ENCODE measurements at places on chromosomes 1 and 21. TPM values are rescaled to one million over a fixed set of nuclear protein-coding genes. Genes with fewer than 3 reads are reported as not detected.
A peak's percentile ranks its signal among the peaks of the same experiment; 100 is the strongest.

The PTAFR gene
- total RNA-seq = 0.53 TPM

DNA sequence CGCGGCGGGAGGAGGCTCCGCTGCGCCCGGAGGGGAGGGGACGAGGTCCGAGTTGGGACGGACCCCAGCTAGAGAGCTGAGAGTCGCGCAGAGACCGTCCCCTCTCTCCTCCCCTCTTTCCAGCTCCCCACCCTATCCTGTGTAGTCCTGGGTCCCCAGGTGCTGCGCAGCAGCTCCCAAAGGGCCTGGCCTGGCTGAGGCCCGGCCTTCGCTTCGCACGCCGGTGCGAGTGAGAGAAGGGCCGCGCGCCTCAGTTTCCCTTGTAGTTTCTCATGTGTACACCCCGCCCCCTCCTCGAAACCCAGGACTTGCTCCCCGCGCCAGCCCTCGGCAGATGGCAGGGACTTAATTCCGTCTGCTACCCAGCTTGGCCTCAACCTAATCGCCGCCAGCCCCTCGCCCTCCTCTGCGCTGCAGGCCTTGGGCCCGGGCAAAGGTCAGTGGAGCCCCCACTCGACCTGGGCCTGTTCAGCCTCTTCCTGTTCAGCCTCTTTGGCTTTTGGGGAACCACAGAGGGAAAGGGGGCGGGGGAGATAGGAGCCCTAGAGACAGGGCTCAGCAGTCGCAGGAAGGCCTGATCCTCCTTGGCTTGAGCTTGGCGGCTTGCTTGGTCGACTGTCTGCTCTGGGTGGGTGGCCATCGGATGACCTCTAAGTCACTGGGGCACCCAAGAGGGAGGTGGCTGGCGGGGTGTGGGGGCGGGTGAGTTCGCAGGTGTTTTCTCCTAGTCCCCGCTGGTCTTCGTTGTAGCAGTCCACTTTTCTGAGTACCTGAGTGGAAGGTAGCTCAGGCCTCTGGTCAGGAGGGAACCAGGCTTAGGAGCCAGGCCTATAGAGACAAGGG, 1.0 kb downstream of the ZNF687 start:
- H3K27ac ChIP-seq = peak overlapping the region; percentile 100
- peak; percentile 58 for DNase-seq
- peak overlapping the region; percentile 88 for H3K4me3 ChIP-seq

DNA sequence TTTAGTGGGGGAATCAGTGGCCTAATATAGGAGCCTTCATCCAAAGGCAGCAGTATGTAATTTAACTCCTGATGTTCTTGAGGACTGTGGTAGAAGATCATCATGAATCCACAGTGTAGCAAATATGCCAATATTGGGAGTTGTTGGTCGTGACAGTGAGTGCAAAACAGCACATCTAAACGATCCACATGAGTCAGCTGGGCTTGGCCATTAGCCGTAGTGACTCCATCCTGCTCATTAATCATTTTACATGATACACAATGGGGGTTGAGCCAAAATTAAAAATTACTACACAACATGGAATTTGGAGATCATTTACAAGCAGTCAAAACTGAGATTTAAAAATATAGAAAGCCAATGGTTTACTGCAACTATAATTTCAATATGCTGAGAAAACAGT, 653.9 kb upstream of the CAMK1G start:
- no peaks in the 10 kb centered on the region for H3K36me3 ChIP-seq
- no peak for DNase-seq
- no peaks in the 10 kb centered on the region for H3K4me1 ChIP-seq
- no peak overlapping the region for H3K4me3 ChIP-seq
- no peak overlapping the region for H3K27ac ChIP-seq

- H3K27ac ChIP-seq = no peak overlapping the region
- no peaks in the 10 kb centered on the region for H3K27me3 ChIP-seq
- peak; percentile 40 for DNase-seq
- H3K4me3 ChIP-seq = no peak overlapping the region
Observed at GRCh38 chr1:203028784-203029553, 2.7 kb downstream of the PPFIA4 start.

DNA sequence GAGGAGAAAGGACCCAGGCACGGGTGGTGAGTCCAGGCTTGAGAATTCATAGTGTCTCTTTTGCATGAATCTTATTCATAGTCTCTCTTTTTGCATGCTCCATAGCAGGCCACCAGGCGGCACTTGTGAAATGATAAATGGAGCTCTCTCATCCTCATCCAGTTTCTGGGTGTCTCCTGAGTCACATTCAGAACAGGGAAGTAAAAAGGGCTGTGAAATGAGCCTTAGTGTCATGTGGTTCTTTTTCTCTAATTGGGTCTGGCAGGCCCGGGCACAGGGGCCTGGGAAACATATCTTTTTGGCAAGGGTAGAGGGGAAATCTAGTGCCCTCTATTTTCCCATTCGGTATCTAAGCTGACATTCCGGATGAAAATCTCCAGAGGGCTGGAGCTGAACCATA, 19.1 kb upstream of the NCF2 start:
- H3K27me3 ChIP-seq = no peaks in the 10 kb centered on the region
- DNase-seq = no peak
- no peak overlapping the region for H3K4me3 ChIP-seq

DNA sequence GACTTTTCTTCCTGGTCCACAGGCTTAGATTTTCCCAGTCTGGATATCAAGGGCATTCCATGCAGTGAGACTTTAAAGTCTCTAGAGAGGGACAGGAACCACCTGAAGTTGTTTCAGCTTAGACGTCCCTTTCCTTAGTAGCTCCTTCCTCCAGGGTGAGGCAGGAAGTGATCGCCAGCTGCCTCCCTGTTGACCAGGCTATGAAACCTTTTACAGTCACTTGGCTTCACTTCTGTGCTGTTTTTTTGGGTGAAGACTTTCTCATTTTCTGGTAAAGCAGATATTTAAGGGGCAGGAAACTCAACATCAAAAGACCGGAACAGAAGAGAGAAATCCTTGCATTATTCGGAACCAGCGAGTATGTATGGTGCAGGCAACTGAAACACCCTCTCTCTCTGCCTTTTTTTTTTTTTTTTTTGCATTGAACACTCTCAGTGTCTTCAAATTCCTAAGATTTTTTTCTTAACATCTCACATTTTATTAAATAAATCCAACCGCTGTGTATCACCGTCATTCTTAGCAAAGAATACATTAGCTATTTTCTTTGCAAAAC, 234.6 kb upstream of the IRF2BP2 start:
- no peak overlapping the region for H3K27ac ChIP-seq
- H3K36me3 ChIP-seq = no peaks in the 10 kb centered on the region
- no peak overlapping the region for H3K4me3 ChIP-seq
- DNase-seq = no peak
- peaks cover 11% of the 10 kb centered on the region for H3K4me1 ChIP-seq

The MOB3C gene
- total RNA-seq = 15.0 TPM

- H3K36me3 ChIP-seq = no peaks in the 10 kb centered on the region
- H3K27me3 ChIP-seq = no peaks in the 10 kb centered on the region
- peak; percentile 86 for DNase-seq
- no peak overlapping the region for H3K4me3 ChIP-seq
Observed at GRCh38 chr1:201447903-201448871, 20.8 kb downstream of the PHLDA3 start.

The MYOG gene
- not detected for total RNA-seq

- DNase-seq = no peak
- H3K27me3 ChIP-seq = no peaks in the 10 kb centered on the region
- H3K27ac ChIP-seq = no peak overlapping the region
- H3K4me3 ChIP-seq = peak overlapping the region; percentile 16
- H3K4me1 ChIP-seq = no peaks in the 10 kb centered on the region
Observed at GRCh38 chr1:41341772-41342562, 19.3 kb upstream of the FOXO6 start.

DNA sequence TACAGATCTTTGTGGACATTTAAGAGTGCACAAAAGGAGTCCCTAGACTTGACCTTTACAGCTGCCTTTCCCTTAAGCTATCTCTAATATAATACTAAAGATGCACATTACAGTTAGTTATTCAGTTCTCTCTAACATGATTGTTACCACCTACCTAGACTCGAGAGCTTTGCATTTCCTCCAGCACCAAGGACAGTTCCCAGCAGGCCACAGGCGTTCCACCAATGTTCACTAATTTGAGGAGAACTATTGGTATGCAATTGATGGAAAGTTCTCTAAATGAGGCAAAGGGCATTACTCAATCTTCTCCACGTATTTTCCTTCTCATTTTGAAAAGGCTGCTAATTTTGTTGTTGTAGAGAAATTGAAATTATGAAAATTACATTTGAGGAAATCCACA, 5.4 kb upstream of the NTNG1 start:
- no peaks in the 10 kb centered on the region for H3K36me3 ChIP-seq
- H3K27ac ChIP-seq = no peak overlapping the region
- no peak for DNase-seq
- no peak overlapping the region for H3K4me3 ChIP-seq

DNA sequence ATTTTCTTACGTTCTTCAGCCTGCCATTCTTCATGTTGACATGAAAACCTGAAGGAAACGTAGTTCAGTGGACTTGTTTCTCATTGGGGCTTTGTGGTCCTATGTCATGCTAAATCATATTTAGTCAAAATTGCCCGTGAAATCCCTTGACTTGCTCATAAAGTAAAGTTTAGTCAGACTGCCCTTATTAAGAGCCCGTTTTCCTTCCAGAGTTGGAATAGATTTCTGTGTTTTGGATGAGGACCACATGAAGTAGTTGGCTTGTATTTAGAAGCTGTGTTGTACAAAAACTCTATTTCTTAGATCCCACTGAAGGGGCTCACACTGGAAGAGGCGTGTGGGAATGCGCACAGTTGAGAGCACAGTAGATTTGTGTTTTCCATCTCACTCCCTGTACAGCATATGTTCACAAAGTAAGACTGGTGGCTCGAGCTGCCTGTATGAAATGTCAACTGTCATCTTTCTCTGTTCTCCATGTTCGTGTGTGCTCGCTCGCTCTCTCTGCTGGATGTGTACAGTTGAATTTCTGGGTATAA, 42.4 kb downstream of the CAMTA1 start:
- H3K4me1 ChIP-seq = peaks cover 18% of the 10 kb centered on the region
- H3K36me3 ChIP-seq = no peaks in the 10 kb centered on the region
- H3K4me3 ChIP-seq = no peak overlapping the region
- DNase-seq = no peak
- no peak overlapping the region for H3K27ac ChIP-seq

DNA sequence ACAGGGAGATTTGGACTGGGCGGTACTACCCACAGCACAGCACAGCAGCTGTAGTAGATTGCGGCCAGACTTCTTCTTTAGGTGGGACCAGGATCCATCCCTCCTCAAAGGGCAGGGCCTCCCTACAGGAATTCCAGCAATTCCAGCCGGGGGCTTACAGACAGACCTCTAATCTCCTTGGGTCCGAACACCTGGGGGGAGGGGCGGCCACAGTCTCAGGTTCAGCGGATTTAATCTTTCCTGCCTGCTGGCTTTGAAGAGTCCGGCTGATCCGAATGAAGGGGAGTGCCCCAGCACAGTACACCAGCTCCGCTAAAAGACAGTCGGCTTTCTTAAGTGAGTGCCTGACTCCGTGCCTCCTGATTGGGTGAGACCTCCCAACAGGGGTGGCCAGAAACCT, 1708.5 kb downstream of the BRINP3 start:
- H3K27ac ChIP-seq = no peak overlapping the region
- H3K4me3 ChIP-seq = no peak overlapping the region
- H3K4me1 ChIP-seq = no peaks in the 10 kb centered on the region
- no peaks in the 10 kb centered on the region for H3K27me3 ChIP-seq

The KDF1 gene
- total RNA-seq = 37.9 TPM

GRCh38 chr1:31412732-31413404, at the start of gene SERINC2:
SERINC2 (plus strand) TSS chr1:31413213; CDS start chr1:31413266, 53 bp downstream.
- H3K4me3 ChIP-seq = peak within 1 kb of the TSS; percentile 50
- no peaks in the 10 kb centered on the region for H3K4me1 ChIP-seq
- H3K36me3 ChIP-seq = no peaks in the 10 kb centered on the region
- H3K27me3 ChIP-seq = no peaks in the 10 kb centered on the region

- H3K27me3 ChIP-seq = no peaks in the 10 kb centered on the region
- H3K36me3 ChIP-seq = no peaks in the 10 kb centered on the region
- no peak overlapping the region for H3K4me3 ChIP-seq
Observed at GRCh38 chr1:60563777-60564535, 490.4 kb upstream of the C1orf87 start.

- H3K4me1 ChIP-seq = no peaks in the 10 kb centered on the region
- no peak overlapping the region for H3K4me3 ChIP-seq
- no peak overlapping the region for H3K27ac ChIP-seq
- H3K27me3 ChIP-seq = no peaks in the 10 kb centered on the region
- no peak for DNase-seq
- no peaks in the 10 kb centered on the region for H3K36me3 ChIP-seq
Observed at GRCh38 chr21:39882151-39882838, 15.1 kb downstream of the PCP4 start.

DNA sequence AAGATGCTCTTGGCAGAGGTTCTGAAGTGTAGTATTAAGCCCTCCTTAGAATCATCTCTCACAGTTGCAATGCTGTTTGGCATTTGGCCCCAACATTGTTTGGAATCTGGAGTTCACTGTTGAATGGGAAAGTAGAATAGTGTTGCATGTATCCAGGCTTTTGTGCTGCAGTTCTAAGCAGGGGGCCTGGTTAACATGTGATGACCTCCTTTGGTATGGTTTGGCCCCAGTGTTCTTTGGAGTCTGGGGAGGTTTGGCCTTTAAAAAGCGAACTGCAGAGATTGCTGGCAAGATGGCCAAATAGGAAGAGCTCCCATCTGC, 61.8 kb upstream of the PLD5 start:
- no peaks in the 10 kb centered on the region for H3K27me3 ChIP-seq
- DNase-seq = no peak
- no peaks in the 10 kb centered on the region for H3K36me3 ChIP-seq
- H3K4me3 ChIP-seq = no peak overlapping the region
- H3K4me1 ChIP-seq = no peaks in the 10 kb centered on the region
- H3K27ac ChIP-seq = no peak overlapping the region

GRCh38 chr1:236760480-236760879, 34.6 kb upstream of the MTR start:
- no peak overlapping the region for H3K27ac ChIP-seq
- H3K36me3 ChIP-seq = no peaks in the 10 kb centered on the region
- H3K4me1 ChIP-seq = no peaks in the 10 kb centered on the region

DNA sequence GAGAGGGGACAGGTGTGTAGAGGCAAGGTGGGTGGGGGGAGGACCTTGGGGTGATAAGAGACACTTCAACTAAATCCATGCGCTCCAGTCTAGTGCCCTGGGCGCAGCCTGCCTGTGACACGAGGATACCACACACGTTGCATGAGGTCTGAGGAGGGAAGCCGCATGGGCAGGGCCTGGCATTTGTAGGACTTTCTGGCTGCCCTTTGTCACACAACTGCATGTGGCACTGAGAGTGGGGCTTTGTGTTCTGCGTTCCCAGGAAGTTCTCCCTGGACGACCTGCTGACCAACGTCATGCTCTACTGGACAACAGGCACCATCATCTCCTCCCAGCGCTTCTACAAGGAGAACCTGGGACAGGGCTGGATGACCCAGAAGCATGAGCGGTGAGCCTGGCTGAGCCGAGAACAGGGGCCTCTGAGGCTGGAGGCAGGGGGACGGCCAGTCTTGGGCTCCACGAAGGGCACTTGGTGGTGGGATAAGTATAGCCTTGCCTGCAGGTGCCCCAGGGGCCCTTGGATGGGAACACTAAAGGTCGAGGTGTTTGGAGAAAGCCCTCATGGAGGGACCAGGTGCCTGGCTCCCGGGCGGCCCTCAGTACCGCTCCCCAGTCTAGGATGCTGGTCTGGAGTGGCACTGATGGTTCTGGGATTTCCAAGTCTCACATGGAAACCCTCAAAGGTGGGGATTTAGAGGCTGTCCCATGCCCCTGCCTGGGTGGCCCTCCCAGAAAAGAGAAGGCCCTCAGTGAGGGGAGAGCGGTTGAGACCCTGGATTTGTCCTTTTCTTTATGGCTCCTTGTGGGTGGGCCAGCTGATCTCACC, 34.5 kb downstream of the EPHX1 start:
- H3K4me1 ChIP-seq = peaks cover 16% of the 10 kb centered on the region
- no peak overlapping the region for H3K27ac ChIP-seq
- no peaks in the 10 kb centered on the region for H3K36me3 ChIP-seq
- no peaks in the 10 kb centered on the region for H3K27me3 ChIP-seq
- DNase-seq = peak; percentile 32
